Activated T-helper 1 cell treated with anti-CD3 and anti-CD28 coated beads, Interleukin-2, amount 50 U/mL, for 16 hours (primary cell): ENCODE measurements at places on chromosomes 13 and 19.
A peak's percentile ranks its signal among the peaks of the same experiment; 100 is the strongest.

- DNase-seq, result no peak
Observed at GRCh38 chr13:80558074-80558473, 217.1 kb upstream of the SPRY2 start.

DNA sequence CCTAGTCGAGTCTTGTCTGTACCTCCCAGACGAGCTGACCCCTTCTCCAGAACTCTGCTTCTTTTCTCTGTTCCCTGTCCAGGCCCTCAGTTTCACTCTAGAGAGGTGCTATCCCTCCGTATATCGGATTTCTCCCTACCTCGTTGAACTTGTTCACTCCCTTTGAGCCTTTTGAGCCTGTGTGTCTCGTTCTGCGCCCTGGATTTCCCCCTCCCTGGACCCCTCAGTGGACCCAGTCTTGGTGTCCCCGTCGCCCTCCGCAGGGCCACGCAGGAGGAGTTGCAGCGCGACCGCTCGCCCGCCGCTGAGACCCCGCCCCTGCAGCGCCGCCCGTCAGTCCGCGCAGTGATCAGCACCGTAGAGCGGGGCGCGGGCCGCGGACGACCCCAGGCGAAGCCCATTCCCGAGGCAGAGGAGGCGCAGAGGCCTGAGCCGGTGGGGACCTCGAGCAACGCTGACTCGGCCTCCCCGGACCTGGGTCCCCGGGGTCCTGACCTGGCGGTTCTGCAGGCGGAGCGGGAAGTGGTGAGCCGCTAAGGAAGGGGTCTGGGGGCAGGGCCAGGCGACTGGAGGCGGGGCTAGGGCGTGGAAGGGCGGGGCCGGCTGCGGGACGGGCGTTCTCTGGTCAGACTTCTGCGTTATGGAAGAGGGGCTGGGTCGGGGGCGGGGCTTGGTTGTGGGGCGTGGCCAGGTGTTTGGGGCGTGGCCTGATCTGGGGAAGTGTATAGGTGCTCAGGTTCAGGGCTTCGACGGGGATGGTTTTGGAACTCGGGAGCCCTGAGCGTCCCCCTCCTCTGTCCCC, 5.5 kb downstream of the EPS8L1 start:
- peak; percentile 80 for DNase-seq

DNA sequence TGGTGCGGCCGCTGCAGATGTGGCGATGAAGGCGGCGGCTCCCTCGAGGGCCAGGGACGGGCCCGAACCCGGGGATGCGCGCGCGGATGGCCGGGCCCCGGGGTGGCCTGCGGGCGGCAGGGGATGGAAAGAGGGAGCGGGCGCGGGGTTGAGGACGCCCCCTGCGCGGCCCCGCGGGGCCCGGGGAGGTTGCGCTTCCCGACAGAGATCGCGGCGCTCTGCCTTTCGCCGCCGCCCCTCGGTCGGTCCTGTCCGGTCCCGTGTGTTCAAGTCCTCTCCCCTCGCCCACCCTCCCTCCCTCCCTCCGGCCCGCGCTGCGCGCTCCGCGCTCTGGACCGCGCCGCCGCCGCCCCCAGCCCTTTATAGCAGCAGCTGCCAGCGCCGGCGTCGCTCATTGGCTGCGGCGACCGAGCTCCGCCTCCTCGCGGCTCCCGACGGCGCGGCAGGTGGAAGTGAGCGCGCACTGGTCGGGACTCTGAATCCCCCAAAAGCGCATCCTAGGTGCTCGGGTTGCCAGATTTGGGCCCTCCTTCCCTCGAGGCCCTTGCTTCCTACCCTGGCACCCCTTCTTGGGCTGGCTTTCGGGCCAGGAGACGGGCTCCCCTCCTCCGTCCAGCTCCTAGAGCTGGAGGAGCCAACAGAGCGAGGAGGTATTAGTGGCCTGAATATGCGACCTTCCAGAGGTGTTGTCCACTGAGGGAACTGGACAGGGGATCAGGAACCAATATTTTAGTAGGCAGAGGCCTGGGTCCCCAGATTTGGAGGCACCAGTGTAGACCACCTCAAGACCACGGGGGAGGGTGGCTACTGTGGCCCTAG, at the start of gene ELAVL3:
Gene ELAVL3, minus strand, starts transcription at position 332 of the 819 bp plus-strand sequence. CDS start 438 bp downstream, outside the sequence.
- no peak for DNase-seq

DNA sequence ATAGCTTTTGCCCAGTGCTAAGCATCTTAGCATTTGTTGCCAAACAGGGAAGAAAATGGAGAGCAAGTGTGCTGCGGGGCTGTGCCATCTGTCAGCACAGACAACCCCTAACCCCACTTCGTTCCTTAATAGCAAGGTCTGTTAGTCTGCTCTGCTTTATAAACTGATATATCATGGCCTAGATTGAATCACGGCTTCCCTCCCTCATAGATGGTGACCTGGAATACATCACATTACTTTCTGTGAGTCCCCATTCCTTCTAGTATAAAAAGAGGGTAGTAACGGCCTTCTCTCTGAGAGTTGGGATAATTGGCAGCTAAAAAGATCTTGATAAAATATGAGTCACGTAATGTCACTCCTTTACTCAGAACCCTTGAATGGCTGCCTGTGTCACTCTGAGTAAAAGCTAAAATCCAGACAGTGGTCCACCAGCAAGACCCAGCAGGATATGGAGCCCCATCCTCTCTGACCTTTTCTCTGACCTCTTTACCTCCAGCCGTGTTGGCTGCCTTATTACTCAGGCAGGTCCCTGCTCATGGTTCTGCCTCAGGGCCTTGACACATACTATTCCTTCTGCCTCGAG, 151.7 kb downstream of the DLEU7 start:
- DNase-seq, result no peak

- DNase-seq, result no peak
Observed at GRCh38 chr19:49182848-49183375, 25.3 kb downstream of the TRPM4 start.

DNA sequence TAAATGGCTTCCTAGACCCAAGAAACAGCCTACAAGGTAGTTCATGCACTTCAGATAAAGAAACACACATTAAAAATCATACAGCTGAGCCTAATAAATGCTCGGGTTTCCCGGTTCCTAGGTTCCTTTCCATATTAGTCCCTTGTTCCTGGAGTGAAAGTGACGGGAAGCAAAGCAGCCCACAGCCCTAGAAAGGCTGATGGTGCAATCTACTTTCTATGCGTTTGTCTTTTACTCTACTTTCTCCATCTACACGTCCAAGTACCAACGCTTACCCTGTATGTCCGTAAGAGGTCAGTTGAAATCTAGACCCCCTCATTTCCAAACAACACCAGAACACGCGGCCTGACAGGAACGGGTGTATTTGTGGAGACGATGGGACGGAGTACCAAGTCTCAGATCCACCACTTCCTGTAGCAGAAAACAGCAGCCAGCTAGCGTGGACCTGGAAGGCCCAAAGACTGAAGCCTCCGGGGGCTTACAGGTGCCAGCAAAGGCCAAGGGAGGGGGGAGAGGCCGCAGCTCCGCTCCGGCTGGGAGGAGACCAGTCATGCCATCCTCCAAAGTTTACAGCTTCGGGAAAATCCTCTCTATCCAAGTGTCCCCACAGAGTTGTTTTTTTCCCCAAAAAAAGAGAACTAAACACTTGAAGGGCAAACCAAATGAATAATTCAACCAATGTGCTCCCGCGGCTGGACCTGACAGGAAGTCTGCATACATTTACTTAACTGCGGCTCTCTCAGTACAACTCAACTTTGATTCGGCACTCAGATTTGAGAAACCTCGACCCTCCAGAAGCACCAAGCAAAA, 34.1 kb downstream of the STK24 start:
- no peak for DNase-seq

DNA sequence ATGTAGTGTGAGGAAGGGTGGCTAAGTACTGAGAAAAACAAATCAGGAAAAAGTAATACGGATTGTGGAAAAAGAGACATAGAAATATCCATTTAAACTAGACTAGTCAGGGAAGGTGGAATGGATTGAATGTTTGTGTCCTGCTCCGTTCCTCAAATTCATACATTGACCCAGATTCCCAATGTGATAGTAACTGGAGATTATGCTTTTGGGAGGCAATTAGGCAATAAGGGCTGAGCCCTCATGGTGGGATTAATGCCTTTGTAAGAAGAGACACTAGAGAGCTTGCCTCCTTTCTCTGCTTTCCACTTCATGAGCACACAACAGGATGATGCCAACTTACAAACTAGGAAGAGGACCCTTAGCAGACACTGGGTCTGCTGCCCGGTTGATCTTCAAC, 765.2 kb upstream of the GPC6 start:
- no peak for DNase-seq

- DNase-seq, result no peak
Observed at GRCh38 chr13:35479038-35479492, 2.6 kb upstream of the MAB21L1 start.

DNA sequence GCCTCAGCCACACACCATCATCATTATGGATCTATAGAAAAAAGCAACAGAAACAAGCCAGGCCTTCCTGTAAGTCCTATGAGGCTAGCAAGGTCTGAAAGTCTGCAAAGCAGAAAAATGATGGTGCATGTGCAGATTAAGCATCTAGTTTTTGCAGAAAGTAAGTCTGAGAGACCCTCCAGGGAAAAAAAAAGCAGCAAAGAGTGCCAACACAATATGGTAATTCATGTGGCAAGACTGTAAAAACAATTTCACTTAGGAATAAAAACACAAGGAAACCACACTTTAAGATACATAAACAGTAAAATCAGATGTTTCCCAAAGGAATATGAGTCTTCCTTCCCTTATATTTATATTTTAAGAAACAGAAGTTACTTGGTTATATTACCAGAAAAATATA, 112.3 kb upstream of the FBXL3 start:
- no peak for DNase-seq

DNA sequence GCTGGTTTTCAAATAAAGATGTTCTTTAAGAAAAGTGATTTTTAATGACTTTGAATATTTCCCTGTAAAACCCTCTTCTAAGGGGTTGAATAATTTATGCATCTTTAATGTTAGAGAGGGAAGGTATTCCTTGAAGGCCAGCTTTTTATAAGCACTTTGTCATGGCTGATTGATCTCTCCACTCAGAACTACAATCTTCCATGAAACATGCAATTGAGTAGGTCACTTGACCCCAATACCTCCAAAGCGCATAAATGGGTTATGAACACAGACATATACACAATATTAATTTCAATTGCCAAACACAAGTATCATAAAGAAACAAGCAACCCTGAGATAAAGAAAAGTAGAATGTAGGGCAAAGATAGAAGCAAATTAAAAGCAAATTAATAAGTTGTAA, 359.9 kb downstream of the MTUS2 start:
- DNase-seq, result no peak

DNA sequence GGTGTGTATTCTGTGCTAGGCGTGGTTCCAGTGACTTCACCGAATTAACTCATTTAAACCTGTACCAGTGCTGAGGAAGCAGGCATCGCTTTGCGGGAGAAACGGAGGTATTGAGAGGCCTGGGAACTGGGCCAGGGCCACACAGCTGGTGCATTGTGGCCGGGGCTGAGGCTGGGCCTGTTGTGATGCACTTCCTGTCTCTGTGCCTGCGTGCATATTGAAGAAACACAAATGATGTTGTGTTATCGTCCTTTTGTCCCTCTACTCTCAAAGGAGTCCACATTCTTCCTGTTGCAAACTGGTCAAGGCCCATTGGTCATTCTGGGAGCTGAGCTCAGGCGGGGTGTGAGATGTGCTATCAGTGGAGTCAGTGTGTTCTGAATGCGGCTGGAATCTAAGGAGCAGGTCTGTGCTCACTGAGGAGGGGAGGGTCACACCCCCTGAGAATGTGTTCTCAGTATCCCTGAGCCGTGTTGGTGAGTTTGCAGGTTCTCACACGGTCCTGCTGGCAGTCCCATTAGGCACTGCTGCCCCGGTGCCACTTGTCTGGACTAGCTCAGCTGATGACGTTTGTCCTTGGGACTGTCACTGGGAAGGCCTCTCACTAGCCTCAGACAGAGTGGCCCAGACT, 62.1 kb downstream of the ARHGEF7 start:
- peak; percentile 23 for DNase-seq

GRCh38 chr19:28039677-28040381, 1173.1 kb downstream of the UQCRFS1 start:
- DNase-seq, result no peak

DNA sequence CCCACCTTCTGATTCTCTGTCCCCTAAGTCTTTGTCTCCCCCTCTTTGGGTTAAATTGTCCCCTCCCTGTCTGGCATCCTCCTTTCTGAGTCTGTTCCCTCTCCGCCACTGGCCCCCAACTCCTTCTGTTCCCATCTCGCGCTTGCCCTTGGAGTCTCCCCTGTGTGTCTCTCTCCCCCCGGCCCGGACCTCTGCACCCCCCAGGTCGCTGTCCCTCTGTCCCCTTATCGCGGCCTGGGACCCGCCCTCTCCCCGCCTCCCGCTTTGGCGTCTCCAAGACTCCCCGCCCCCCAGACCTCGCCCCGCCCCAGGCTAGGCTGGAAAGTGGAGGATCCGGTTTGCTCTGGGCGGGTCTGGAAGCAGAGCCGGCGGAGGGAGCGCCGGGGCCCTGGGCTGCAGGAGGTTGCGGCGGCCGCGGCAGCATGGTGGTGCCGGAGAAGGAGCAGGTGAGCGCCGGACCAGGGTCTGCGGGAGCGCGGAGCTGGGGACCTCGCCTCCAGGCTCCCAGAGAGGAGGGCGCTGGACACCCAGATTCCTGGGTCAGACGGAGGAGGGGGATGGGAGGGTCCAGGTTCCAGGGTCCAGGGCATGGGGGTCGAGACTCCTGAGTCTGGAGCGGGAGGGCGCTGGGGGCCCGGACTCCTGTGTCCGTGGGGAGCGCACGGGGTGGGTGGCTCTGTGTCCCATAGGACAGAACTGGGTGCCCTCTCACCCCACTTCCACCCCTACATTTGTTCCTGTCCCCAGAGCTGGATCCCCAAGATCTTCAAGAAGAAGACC, at the start of gene TRPM4:
Gene TRPM4, plus strand, starts transcription at position 348 of the 780 bp plus-strand sequence. Its CDS starts 75 bp downstream, at position 423.
- DNase-seq, result no peak

DNA sequence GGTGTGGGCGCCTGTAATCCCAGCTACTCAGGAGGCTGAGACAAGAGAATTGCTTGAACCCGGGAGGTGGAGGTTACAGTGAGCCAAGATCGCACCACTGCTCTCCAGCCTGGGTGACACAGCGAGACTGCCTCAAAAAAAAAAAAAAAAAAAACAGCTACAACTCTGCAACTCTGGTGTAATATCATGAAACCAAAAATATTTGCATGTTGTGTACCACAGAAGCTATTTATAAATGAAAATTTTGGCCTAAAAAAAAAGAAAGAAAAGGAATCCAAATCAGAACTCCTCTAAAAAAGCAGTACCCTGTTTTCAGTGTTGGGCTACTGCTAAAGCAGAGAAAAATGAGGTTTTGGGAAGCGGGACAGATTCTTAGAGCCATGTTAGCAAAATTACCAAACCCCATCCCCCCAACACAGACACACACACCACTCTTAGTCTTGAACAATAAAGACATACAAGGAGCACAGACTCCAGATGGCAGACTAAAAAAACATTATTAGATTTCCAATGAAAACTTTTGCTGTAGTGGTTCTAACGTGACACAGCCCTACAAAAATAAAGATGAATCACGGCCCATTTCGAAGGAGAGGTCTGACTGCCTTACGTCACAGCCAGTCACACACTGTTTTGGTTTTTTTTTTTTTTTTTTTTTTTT, 51.5 kb downstream of the INSR start:
- no peak for DNase-seq

- no peak for DNase-seq
Observed at GRCh38 chr13:27295096-27295495, 24.5 kb downstream of the RASL11A start.

GRCh38 chr13:71213252-71213821, 653.7 kb downstream of the DACH1 start:
- no peak for DNase-seq
